ENCODE measurements at places on chromosomes 4 and X.

- no peak for DNase-seq
These were observed 1015.2 kb upstream of the SLIT2 start for GRCh38 chr4:19236473-19236872.

DNA sequence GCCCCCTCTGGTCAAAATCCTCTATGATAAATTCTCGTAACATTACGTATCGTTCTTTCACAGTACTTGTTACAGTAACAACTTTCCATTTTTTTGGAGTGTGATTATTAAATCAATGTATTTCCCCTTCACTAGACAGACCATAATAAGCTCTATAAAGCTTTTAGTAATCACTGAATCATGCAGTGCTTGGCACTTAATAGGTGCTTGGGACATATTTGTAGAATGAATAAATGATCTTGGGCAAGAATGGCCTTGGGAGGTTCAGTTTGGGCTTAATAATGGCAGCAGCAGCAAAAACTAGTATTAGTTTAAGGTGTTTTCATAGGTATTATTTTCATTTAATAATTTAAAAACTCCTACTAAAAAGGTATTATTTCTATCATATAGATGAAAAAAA is 33.4 kb upstream of the SFRP2 start:
- no peak for DNase-seq

DNA sequence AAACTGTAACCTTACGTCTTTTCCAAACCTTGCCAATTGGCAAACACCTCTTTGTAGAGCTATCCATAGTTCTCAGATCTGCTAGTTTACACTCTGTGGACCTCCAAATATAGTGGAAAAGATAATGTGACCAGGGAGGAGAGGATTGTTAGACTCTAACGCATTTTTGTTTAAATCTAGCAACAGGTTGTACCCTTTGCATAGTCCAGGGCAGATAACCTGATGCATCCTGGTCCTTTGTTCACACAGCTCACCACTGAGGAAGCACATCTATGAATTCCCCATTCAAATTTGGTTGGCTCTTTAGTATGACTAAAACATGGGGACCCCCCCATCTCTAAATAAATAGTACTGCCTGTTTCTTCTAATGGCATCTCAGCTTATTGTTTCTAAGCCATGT is 55.9 kb downstream of the PAGE2 start:
- DNase-seq = no peak

DNA sequence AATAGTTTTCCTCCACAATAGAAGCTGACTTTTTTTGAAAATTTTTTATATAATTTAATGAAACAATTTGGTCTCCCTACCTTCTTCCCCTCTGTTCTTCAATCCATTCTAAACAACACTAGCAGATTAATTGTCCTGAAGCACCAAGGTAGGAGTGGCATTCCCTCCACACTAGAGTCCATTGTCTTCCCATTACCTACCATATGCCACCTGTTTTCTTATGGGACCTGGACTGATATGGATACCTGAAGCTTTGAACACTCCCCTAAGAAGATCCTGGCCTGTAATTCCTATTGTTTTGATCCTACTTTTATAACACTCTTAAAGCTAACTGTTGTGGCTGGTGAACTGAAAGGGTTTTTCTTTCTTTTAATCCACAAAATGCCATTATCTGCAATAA is 92.0 kb downstream of the APBB2 start:
- DNase-seq = no peak

GRCh38 chr4:179040259-179040658 is 1598.0 kb upstream of the AGA start:
- DNase-seq = no peak

GRCh38 chr4:77176640-77177039 is 19.6 kb downstream of the CCNG2 start:
- DNase-seq = no peak

DNA sequence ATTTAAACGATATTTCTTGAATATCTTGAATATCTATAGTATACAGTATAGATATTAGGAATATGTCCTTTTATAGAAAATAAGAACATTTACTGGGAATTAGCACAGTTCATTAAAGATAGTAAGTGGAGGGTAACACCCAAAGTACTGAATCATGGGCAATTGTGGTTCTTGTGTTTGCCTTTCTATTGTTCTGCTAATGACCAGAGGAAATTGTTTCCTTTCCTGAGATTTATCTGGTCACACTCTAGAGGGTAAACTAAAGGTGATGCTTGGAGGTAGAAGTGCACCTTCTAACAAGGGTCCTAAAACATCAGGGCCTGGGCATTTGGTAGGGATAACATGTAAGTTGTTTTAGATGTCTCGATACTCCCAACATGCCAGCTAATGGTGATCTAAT is 241.3 kb upstream of the SFRP2 start:
- DNase-seq = no peak

DNA sequence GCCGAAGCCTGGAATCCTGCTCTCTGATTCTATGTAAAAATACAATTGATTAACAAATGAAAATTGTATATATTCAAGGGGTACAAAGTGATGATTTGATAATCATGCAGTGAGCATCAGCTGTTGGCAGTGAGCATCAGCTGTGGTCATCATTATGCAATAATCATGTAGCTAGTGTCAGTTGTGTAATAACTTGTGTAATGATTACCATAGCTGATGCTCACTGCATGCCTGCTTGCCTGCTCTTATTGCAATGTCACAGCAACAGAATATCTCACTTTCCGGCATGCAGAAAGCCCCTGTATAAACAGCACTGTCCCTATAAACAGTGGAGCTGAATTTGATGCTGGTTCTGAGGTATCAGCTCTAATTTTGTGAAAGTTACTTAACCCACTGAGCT is 46.8 kb downstream of the SULT1B1 start:
- DNase-seq = no peak

- no peak for DNase-seq
These were observed 13.1 kb downstream of the DDIT4L start for GRCh38 chr4:100177126-100177525.

DNA sequence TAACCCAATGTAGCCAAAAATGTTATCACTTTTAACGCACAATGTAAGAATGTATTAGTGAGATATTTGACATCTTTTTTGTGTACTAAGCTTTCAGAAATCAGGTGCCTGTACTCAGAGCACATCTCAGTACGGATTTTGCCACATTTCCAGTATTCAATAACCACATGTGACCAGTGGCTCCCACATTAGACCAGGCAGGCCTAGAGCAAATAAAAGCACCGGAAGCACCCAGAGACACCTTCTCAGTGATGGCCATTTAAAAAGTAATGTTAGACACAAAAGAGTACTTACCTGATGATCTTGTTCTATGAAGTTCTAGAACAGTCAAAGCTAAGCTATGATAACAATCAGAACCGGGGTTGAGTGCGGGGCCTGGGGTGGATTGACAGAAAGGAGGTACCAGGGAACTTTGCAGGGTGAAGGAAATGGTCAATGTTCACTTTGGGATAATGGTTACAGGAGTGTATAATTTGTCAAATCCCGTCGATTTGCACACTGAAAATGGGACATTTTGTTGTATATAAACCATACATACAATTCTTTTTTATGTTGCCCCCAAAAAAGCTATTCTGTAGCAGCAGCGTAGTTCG is 1.2 kb downstream of the CTPS2 start:
- no peak for DNase-seq

DNA sequence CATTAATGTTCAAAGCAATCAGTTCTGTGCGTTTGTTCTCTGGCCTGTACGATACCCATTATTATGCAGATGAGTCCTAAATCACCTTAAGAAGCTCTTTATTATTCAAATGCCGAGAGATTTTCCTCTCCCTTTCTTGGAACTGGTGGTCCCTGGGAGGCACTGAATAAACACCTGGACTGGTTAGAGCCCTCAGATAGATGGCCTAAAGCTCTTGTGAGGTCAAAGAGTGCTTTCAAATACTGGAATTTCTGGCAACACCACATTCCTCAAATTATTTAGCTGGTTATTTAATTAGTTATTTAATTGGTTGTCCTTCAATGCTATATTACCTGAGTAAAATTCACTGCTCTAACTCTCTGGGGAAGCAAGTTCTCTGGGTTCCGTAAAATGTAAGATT is 3.0 kb downstream of the ARHGEF38 start:
- DNase-seq = no peak

- DNase-seq = no peak
These were observed 410.3 kb upstream of the RASGEF1B start for GRCh38 chr4:81881855-81882621.

GRCh38 chr4:140331876-140332275 is 41.6 kb upstream of the SCOC start:
- DNase-seq = no peak

- no peak for DNase-seq
These were observed 26.1 kb downstream of the IGSF1 start for GRCh38 chrX:131262738-131263679.

DNA sequence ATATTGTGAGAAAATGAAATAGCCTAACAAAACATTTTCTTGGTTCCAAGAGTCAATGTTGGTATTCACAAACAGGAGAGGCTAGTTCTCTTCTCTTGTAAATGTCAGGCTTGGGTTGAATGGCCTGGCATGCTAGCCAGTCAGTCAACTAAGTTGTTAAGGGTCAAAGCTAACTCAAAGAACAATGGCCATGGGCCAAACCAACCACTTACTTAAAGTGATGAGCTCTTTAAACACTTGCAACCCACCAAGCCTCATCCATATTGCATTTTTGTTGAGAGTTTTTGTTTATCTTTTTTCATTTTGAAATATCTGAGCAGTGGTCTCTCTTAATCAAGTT is 394.5 kb downstream of the RAB28 start:
- DNase-seq = no peak

DNA sequence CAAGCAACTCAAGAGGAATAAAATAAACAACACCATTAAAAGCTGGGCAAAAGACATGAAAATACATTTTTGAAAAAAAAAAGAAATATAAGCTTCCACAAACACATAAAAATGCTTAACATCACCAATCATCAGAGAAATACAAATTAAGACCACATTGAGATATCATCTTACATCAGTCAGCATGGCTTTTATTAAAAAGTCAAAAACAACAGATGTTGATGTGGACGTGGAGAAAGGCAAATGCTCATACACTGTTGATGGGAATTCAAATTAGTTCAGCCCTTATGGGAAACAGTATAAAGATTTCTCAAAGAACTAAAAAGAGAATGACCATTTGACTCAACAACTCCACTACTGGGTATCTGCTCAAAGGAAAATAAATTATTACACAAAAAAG is 59.6 kb downstream of the STK32B start:
- no peak for DNase-seq

- DNase-seq = no peak
These were observed 63.2 kb downstream of the MID1 start for GRCh38 chrX:10557166-10557565.

DNA sequence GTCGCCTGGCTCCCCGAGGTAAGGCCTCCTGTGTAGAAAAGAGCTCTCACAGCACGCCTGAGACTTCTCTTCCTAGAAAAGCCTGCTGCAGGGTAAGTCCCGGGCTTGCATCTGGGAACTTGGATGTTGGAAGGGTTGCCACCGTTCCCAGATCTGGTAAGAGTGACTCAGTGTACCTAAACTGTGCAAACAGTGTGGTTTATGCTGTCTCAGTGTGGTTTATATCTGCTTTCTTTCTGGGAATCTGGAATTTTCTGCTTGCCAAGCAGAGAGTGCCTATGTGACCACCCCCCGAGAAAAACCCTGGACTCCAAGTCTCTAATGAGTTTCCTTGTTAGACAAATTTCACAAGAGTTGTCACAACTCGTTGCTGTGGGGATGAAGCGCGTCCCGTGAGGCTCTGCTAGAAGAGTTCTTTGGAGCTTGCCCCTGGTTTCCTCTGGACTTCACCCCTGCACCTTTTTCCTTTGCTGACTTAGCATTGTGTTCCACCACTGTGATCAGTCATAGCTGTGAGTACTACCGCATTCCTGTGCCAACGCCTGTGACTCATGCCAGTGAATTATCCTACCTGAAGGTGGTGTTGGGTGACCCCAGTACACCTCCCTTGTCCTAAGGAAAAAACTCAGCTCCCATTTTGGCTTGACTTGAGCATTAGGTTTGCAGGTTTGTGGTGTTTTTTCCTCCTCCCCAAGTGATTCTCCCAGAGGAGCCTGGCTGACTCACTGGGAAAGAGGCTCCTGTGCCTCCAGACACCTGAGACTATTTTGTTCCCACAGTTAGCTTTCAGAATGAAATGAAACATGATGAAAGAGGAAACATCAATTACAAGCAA is 14.5 kb downstream of the SLC2A9 start:
- peak; percentile 79 for DNase-seq

DNA sequence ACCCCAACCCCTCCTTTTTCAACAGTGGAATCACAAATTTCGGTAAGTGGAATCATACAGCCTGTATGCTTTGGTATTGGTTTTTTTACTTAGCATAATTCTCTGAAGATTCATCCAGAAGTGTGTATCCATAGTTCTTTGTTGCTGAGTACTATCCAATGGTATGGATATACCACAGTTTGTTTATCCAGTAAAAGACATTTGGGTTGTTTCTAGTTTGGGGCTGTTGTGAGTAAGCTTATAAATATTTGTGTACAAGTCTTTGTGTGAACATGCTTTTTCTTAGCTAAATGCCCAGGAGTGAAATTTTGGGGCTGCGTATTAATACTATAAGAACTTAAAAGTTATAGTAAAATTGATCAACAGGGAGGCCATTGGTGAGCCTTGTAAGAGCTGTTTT is 57.5 kb upstream of the GC start:
- no peak for DNase-seq

GRCh38 chr4:168930413-168931196 is 79.5 kb downstream of the CBR4 start:
- no peak for DNase-seq

GRCh38 chr4:134687646-134688628 is 486.3 kb upstream of the PABPC4L start:
- DNase-seq = no peak

GRCh38 chrX:29824176-29824906 is 391.0 kb upstream of the MAGEB2 start:
- no peak for DNase-seq

DNA sequence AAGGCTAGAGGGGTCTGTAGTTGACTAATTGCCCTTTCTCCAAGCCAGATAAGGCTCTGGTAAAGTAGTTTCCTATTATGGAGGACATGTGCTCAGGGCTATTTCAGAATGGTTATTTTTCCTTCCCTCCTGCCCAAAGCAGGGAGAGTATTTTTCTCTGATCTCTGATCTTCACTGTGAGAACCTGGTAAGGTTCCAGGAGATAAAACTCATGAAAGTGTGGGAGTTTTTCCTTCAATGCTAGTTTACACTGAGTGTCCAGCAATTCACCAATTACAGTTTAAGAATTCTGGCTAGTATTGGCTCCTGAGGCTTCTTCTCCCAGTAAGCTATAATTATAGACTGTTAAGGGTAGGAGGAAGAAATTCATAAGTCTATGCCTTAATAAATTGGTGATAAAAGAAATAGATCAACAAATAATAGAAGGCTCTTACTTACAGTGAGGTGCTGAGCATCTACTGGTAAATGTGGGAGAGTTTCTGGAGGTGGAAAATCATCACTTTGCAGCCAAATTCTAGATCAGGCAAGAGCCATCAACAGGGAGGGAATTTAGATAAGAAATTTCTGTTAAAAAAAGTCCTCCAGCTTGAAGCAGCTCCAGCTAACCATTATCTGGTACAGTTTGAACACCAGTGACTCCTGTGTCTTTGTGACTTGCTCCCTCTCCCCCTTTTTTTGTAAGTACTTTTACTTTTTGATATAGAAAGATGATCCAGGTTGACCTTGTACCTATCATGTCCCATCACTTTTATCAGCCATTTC is 30.9 kb downstream of the CASP6 start:
- no peak for DNase-seq

All from GM12878 (cell line).